ENCODE measurements at places on chromosomes 3 and 15.

GRCh38 chr3:128432971-128433836, 33.5 kb downstream of the DNAJB8 start:
- DNase-seq = no peak

GRCh38 chr3:150447631-150448465, 39.8 kb downstream of the TSC22D2 start:
- DNase-seq = no peak

DNA sequence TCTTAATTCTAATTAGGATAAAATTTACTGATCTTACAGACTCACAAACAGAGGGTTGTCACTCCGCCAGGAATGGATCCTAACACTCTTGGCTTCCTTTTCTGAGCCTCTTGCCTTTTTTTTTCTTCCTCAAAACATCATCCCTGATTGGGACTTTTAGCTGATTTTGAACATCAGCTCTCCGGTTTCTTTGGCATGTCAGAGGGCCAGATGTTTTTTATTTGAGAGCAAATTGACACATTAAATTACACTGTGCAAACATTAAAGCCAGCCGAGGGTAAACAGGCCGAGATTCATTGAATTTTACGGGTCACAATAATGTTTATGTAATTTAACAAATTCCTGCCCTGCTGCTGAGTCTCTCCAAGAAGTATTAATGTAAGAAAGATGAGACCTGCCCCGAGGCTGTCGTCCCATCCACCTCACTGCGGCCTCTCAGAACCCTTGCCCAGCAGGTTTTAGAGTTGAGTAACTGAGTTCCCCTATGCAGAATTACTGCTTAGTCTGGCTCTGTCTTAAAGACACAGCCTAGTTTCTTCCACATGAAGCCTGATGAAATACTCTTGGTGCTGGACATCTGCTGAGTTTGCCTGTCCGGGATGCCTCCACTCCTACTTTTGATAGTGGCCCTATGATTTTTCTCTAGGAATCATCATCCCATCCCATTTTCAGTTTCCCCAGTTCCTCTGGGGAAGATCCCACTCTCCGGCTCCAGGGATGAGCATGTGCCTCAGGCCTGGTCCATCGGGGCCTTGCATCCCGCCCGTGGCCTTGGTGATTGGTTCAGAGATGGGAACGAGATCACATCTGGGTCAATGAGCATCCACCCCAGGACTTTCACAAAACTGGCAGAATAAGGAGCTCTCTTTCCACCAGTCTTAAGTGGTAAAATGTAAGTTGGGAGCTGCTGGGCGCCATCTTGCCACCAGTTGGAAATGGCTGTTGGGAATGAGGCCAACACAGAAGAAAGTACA, 226.6 kb upstream of the TLE3 start:
- no peak for DNase-seq

DNA sequence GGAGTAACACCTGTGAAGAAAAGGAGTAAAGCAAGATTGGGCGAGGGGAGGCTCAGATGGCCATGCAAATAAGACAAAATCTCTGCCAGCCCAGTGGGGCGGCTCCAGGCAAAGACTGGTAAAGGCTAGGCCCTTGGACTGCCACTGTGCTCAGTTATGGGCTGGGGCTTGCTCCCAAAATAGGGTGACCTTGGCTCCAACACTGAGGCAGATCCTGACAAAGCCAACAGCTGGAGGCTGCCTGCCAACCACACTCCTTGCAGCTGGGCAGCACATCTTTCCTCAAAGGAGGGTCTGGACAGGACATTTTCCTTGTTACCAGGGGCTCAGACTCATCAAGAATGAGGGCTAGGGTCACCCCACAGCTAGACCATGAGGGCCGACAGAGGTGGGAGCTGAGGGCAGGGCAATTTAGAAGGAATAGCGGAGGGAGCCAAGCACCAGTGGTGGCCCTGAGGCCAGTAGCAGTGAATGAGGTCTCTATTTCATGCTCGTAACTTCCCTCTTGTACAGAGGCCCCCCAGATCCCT, 86.1 kb downstream of the CHRD start:
- DNase-seq = no peak

DNA sequence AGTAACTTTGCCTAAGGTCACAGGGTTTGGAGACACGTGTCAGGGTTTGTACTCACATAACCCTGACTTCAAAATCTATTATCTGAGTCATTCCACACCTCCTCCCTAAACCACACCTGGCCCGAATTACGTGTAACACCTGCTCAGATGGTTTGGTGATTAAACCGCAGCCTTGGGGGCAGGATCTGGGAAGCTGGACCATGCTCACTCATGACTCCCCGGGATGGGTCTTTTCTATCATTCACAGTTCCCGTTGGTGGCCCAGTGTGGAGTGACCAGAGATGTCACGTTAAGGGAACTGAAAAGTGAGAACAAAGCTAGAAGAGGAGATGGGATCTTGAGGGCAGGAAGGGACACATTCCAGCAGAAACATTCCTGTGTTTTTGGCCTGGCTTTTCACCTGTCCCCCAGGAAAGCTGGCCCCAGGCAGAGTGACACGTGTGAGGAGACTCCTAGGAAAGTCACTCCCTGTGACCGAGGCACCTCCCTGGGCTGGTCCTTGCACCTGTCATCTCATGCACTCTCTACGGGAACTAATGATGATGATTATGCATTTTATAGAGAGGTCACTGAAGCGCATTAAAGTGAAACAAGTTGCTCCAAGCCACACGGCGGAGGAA, 75.4 kb upstream of the POMGNT2 start:
- peak; percentile 27 for DNase-seq

DNA sequence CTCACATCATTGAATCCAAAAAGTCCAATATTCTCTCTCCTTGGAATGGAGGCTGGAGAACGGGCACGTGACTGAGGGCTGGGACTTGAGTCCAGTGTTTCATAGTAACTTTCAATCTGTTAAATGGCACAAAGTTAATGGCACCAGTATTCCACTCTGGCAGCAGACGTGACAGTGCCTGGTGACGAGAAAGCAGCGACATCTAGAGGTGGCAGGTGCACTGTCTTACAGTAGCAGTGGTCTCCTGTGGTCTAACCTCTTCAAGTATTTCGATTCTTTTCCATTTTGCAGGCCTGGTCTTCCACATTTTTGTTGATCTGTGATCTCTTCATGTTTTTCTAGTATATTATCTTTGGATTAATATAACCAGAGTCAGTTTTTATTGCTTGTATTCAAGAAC, 107.1 kb downstream of the OXSM start:
- no peak for DNase-seq

DNA sequence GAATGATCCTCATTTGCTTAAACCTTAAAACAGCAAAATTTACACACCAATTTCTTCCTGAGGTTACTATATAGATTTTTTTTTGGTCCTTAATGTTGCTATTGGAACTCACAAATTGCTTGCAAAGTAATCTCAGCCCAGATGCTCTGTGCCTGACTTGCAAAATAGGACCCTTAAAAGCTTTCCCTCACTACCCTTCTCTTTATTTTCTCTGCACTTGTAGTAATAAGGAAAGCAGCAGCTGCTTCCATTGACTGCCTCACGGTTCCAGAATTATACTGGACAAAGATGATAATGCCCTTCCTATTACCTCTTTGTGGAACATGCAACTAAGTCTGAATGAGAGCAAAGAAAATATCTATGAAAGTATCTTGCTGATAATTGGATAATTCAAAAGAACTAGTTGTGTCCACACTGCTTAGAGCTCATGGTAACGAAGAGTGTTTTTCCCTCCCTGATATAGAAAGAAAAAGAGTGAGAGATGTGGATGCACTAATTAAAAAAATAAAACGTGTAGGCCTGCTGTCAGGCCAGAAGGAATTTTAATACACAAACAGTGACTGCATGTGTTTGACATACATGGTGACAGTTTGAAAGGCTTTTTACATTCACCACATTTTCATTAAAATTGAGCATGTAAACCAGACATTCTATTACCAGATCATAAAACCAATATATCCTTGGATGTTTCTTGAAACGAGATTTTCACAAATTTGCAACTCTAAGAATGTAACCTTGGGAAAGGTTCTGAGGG, 783.1 kb downstream of the GBE1 start:
- no peak for DNase-seq

DNA sequence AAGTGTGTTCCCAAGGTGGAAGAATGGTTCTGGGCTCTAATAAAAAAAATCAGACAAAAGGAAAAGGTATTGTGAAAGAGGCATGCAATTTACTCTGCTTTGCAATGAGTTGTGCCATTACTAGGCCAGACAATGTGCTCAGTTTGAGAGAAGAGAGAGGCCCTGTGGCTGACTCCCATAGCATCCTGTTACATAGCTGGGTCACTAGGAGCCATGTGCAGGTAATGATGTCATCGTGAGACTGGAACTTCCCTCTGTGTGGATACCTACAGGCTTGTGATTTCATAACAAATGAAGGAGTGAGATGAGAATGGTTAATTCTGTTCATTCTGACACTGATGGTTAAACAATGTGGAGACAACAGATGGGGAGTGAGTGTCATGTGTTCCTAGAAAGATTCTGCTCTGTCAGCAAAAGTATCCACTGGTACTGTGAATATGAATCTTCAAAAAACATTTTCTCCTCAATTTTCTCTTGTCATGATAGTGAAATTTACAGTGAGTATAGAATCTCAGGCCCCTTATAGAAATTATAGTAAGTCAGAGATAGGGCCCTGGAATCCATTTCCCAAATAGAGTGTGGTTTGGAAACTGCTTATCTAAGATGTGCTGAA, 648.7 kb upstream of the DPPA4 start:
- no peak for DNase-seq

Data from activated T-helper 9 cell treated with anti-CD3 and anti-CD28 coated beads, Interleukin-2, amount 50 U/mL, for 16 hours (primary cell).